ENCODE measurements at places on chromosomes 4 and X.

DNA sequence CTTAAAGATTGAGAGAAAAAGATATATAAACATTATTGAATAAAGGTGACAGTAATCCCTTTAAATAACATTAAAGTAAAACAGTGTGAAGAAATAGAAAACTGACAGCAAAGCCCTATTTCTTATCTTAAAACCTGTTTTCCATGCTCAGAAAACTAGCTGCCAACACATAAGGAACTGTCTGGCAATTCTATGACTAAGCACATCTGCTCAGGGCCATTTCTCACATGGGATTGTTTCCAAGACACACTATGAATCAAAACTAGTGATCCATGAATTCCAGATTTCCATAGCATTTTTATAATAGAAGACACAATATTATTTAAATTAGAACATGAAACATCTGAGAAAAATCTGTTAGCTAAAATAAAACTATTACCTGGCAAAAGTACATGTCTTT, 113.4 kb downstream of the SCLT1 start:
- DNase-seq = peak; percentile 90

DNA sequence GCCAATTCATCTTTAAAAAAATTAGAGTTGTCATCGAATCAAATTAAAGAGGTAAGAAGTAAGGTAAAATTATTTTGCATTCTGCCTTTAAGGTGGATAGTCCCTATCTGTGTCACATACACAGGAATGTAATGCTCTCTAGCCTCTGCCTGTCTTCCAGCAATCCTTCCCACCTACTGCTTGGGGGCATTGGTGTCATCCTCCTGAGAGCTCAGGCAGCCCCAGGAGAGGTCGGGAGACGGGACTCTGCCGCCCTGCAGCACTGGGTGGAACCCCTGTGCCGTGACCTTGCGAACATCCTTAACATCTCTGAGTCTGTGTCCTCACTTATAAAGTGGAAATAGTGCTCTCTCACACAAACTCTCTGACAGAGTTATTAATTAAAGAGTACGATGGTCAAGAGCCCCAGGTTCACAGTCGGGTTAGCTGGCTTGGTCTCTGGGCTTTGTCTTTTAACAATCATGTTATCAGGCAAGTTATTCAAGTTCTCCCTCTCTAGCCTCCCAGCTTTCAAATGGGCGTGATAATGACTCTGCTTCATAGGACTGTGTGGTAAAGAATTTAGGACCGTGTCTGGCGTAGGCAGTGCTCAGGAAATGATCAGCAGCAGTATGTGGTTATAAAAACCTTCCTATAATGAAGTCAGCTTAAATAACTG, 10.2 kb downstream of the TLR3 start:
- no peak for DNase-seq

- peak; percentile 97 for DNase-seq
Observed at GRCh38 chr4:151744614-151745013, 16.2 kb downstream of the GATB start.

GRCh38 chrX:1462596-1463251, 10.0 kb upstream of the ASMTL start:
- peak; percentile 79 for DNase-seq

DNA sequence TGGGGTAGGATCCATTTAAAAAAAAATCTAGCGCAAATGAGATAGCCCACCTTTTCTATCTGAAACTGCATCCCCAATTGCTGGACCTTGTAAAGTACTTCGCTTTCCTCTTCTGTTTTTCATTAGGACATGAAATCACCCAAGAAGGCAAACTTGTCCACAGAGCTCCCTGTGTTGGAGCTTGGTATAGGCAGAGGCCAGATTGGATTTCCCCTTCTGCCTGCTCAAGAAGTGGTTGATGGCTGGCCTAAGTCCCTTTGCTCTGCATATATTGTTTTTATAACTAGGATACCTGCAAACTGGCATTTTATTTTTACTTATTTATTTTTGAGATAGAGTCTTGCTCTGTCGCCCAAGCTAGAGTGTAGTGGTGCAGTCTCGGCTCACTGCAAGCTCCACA, 28.4 kb downstream of the RNF4 start:
- DNase-seq = no peak

- DNase-seq = no peak
Observed at GRCh38 chr4:114728426-114728825, 129.8 kb downstream of the UGT8 start.

DNA sequence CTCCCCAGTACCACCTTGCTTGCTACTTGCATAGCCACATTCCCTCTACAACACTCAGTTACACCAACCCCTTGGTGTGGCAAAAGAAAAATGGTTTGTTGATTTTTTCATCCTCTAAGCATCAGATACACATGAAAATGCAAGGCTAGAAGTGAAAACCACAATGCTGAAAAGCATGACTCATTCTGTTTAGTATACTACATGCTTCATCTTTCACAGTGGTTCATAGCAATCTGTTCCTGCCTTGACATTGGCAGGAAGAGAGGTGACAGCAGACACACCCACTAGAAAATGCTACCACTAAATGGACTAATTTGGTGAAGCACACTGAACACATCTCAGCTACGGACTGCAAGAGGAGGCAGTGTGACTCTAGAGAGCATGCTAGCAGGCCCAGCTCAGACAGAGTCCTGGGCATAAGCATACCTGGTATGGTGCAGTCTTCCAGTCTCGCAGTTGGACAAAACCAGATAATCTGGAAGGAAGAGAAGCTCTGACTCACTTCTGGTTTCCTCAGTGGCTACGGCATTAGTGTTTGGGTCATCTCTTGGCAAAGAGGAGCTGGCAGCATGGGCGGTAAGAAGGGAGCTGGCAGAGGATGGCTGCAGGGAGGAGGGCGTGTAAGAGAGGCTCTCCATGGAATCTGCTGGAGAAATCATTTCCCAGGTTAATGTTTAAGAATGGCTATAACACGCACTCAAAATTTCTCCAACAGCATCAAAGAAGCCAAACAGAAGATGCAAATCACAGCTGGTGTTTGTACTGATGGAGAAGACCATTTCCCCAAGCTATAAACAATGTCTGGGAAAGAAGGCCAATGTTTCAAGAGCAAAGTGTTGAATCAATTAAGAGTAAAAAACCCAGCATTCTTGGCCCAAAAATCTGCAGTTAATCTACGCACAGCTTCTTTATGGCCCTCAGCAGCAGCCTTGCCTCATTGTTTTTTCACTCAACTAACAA, 37.8 kb downstream of the GAB3 start:
- peak; percentile 78 for DNase-seq

- no peak for DNase-seq
Observed at GRCh38 chr4:57966987-57967760, 857.0 kb upstream of the IGFBP7 start.

DNA sequence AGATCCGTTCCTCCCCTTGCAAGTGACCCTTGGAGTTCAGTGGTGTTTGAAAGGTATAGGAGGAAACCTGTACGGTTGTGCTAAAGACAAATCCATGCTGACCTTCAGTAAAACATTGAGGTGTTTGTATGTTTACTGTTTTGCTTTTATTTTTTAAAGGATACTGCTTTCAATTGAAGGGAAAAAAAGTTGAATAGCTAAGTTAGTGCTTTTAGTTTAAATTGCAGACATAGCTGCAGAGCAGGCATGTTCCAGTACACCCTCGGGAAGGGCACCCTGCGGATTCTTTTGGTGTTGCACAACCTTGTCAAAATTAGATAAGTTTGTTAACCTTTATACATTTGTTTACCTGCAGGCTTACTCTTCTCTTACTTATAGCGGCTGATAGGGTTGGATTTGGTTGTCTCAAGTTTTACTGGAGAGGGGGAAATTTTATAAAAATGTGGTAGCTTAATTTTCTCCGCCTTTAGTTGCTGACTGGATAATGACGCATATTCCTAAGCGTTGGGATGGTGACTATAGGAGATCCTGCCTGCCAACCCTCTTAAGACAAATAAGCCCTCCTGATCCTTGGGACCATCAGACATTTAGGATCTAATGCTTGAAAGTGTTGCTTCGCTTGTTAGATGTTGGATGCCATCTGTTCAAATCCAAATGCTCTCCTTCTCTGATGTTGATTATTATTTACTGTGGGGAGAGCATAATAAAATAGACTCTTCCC, 2.0 kb downstream of the RAPGEF2 start:
- peak; percentile 52 for DNase-seq

All from iris pigment epithelial cell (primary cell).